GOT3 (cell line): ENCODE measurements at places on chromosomes 4 and X.

DNA sequence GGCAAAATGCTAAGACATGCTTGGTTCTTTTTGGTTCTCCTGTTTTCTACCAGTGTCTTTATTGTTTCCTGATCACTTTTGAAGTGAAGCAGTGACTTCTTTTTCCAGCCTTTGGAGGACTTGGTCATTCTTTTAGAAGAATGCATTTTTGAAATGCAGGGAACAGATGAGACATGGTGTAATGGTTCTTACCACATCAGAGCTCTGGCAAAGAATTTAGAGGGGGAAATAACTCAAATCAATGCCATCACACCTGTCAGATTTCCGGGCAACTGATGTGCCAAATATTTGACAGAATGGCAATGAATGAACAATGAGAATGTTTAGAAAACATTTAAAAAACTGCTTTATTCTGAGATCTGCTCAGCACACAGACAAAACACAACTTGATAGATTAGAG, 519.6 kb downstream of the IQCM start:
- DNase-seq, result no peak

DNA sequence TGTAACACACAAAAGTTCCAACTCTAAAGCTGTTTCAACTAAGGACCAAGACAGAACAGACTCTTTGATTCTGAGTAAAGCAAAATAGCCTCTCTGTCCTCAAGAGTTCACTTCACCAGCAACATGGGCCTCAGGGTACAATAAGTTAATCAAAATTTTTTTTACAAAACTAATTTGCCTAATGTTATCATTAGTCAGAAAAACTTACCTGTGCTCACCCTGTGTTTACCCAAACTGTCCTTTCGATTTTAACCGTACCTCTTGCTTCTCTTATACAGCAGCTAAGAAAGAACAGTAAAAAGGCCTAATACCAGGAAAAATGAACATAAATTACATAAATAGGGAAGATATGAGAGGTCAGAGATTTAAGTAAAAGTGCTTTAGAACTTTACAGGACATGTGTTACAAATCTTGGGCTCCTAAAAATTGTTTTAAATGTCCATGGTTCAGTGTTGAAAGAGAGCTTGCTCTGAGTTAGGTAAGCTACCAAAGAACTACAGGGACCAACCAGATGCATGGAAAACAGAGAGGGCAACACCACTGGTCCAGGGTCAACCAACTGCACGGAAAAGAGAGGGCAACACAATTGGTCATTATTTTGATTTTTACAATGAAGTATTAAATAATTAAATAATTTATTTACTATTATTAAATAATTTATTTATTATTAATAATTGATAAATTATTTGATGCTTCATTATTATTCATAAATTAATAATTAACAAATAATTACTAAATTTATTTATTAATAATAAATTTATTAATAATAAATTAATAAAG, 73.1 kb downstream of the FAT1 start:
- no peak for DNase-seq

DNA sequence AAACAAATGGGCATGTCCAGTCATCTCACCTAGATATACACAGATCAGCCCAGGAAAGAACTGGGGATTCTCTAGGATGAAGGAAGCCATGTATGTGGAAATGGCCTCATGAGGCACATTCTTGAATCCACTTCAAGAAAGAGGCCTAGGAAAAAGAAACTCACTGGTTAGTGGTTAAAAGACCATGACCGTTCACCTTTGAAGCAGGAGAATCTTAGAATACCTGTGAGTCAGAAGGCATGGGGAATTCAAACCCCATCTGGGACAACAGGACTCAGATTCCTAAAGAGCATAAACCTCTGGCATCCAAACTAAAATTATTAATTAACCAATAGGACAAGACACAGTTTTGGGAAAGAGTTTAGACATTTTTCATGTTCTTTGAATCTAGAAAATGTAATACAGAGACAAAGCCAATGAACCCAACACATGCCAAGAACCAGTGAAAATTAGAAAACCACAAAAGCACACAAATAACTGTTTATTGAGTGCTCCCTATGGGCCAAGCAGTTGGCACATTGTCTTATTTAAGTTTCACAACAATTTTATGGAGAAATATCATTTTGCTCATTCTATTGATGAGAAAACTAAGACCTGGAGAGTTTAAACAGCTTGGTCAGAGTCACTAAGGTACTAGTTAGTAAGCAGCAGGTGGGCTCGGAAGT, 97.5 kb downstream of the NPNT start:
- DNase-seq, result no peak

DNA sequence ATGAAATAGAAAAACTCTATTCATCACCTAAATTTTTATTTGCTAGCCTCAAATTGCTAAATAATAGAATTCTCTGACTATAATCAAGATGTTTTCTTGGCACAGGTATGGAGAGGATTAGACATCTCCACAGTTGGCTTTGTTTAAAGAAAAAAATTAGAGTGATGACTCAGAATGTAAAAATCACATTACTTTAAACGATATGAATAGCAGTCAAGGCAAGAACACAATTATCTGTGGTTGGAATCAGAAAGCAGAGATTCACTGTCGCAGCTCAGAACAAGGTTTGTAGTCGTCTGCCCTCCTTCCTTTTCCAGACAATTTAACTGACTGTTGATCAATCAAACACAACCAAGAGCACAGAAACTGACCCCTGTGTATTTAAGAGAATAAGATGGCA, 32.2 kb upstream of the CCKAR start:
- DNase-seq, result no peak
